ENCODE measurements at places on chromosomes 3 and 15. TPM values are rescaled to one million over a fixed set of nuclear protein-coding genes. Genes with fewer than 3 reads are reported as not detected.

The ECE2 gene
- polyA plus RNA-seq: not detected

The SLC51A gene
- polyA plus RNA-seq: 9.9 TPM

The RNF13 gene
- 33.2 TPM for polyA plus RNA-seq

The ZNF385D gene
- 26.2 TPM for polyA plus RNA-seq

The CAND2 gene
- 59.0 TPM for polyA plus RNA-seq

The RBP2 gene
- 0.32 TPM for polyA plus RNA-seq

The PDZRN3 gene
- 69.6 TPM for polyA plus RNA-seq

The PODXL2 gene
- 5.0 TPM for polyA plus RNA-seq

The PCSK6 gene
- 10.2 TPM for polyA plus RNA-seq

The GOLGA6D gene
- 0.30 TPM for polyA plus RNA-seq

The REC114 gene
- polyA plus RNA-seq: not detected

The LCMT2 gene
- polyA plus RNA-seq: 5.0 TPM

- DNase-seq: peak; percentile 61
Measured at GRCh38 chr15:80932989-80933388, 56.6 kb downstream of the MESD start.

DNA sequence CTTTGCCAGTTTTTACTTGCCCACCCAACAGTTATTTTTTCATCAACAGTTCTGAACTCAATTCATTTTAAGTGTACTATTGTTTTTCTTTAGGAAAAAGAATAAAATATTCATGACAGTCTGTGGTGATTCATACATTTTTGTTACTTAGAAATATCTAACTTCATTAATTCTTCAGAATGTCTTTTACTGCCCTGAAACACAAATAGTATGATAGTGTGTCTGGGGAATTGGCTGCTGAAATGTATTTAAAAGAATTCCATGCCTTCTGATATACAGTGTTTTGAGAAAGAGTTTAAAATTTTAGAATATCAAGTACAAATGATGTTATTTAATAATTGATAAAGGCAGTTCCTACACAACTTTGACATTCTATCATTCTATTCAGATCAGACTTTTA is 854.1 kb downstream of the NAALADL2 start:
- DNase-seq: no peak

DNA sequence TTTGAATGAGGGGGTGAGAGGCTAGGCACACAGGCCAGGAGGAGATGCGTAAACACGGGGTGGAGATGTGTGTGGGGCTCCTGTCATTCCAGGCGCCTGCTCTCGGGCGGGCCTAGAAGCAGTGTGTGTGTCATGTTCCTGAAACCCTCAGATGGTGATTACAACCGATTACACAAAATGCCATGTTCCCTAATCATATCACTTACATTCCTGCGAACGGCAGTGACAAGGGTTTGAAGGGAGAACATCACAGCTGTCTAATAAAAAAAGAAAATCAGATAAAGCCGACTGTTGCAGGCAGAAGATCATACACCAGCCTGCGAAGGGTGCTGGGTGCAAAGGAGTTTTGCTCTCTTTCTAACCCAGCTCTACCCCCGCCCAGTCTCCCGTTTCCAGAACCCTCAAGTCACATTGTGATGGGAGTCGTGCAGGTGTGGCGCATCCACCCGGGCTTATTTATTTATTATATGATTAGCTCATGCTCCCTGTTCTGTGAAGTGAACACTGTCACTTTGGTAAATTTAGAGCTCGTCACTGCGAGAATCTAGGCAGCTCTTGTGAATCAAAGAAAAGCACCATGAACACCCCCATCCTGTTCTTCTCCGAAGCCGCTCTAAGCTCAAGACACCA is 140.3 kb downstream of the NR2F2 start:
- no peak for DNase-seq

DNA sequence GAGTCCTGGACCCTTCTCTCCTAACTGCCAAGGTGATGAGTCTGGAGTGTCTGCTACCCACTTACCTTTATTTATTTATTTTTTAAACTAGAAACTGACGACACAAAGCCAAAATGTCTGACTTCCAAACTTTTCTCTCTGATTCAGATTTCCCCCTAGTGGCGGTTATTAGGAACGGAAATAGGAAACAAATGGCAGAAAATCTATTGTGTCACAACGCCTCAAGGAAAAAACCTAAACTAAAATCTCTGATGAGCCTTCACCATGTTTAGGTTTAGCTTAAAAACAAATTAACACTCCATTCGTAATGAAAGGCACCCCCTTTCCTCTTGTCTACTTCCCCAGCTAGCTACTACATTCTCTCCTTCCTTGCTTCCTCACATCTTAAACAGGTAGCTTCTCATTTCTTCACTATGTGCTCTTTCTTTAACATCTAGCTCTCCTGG is 94.0 kb upstream of the MEX3B start:
- peak; percentile 28 for DNase-seq

- DNase-seq: no peak
Measured at GRCh38 chr15:22908830-22909229, 70.4 kb downstream of the NIPA2 start.

DNA sequence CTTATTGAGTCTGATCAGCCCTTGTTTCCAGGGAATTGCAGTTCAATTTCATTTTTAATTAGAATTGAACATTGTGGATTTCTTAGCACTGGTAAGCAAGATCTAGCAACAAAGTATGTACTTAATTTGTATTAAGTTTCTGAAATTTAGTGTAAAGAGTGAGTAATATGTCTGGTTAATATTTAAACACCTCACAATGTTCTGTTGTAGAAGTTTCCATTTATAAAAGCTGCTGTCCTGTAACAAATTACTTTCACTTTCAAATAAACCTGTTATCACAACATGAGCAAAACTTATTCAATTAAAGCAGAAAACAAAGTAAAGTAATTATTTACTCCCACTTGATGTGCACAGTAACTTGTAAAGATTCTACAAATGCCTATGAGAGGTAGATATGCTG is 448.5 kb downstream of the NAALADL2 start:
- DNase-seq: no peak

DNA sequence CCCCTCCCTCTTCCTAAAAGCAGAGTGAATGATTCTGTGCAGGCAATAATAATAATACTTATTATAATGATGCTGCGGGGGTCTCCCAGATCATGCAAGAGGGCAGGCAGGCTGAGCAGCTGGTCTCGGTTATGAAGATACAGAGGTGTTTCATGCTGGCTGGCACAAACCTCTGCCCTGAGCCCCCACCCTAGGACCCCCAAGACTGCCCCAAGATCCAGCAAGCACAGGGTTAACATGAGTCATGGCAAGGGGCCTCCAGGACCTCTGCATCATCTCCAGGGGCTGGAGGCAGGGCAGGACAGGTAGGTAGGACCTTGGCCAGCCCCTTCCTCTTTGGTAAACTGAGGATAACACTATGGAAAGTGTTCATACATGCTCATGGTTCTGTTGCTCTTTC is 2.7 kb downstream of the MGLL start:
- DNase-seq: no peak

DNA sequence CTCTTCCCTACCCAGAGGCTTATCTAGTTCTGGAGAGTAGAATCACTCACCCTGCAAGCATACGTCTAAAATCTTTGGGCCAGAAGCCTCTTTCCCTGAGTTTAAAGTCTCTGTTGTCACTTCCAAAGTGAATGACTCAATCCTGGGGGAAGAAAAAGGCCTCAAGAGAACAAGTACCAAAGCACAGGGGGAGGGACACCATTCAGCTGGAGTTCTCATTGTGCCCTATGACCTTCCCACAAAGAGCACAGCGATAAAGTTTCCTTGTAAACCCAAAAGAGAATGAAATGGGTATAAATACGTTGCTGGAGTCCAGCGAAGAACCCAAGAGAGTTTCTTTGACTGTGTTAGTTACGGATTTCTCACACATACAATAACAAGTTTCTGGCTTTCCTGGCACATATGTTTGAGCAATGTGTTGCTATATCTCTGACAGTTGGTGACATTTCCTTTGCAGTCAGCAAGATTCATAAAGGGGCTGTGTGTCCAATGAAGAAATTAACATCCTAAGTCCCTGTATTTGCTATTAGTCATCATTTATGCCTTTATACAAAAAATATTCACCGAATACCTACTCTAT is 107.3 kb upstream of the PTPRG start:
- no peak for DNase-seq

DNA sequence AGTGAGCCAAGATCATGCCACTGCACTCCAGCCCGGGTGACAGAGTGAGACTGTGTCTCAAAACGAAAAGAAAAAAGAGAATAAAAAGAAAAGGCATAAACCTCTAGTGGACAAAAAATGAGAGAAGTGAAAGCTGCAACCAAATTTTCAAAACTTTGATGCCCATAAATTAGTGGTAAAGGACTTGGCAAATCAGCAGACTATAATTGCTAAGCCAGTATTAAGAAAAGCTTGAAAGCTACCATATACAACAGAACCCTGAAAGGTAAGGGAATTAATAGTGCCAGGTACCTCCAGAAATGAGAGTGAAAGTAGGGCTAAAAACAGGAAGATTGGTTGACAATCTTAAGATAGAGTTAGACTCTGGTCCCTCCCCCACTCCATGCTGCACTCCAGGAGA is 32.9 kb upstream of the SLC22A13 start:
- DNase-seq: no peak

DNA sequence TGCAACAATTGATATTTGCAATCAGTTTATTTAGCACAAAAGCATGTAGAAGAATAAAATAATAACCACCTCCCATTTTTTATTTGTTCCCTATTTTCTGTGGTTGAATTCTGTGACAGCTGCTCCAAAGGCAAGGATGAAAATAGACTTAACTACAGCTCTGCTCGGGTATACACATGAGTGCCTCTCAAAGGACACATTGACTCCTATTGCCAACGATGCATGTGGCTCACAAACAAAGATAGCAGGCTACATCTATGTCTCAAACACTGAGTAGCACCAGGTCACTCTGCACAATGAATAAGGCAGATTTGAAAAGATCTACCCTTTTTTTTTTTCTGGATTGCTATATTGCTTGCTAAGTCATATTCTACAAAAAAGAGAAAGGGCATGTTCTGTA is 612.9 kb downstream of the ROBO1 start:
- DNase-seq: no peak

DNA sequence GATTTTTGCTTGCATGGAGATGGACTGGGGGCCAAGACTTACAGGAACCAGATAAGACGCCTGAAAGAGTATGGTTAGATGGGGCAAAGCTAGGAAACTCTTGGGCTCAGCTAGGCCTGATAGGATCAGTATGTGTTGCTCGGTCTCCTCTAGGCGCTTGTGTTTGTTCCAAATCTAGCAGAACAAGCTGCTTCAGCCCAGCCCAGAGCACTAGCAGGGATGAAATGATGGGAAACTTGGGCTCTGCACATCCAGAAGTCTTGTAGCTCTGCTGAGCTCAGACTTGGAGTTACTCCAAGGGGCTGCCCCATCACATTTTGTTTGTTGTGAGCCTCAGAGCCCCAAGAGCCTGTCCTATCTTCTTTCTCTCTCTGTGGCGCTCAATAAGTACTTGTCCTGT is 34.7 kb downstream of the FOXL2 start:
- no peak for DNase-seq

- DNase-seq: no peak
Measured at GRCh38 chr3:8532251-8532871, 30.7 kb downstream of the LMCD1 start.

- DNase-seq: peak; percentile 60
Measured at GRCh38 chr3:128170866-128171516, 17.7 kb downstream of the EEFSEC start.

DNA sequence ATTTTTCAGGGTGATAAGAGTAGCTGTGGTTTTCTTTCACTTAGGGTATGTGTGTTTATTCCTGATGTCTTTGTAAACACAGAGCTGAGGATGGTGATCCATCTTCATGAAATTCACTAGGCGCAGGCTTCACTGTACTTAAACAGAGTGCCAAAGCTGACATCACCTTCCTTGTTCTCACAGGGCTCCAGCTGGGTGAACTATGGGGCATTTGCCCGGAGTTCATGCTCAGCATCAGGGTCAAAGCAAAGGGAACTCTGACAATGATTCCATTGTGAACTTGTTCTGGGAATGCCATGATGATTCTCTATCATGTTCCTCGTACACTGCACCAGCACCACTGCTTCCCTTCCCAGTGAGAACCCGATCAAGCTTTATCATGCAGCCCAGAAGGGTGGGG is 184.8 kb upstream of the P2RY1 start:
- no peak for DNase-seq

DNA sequence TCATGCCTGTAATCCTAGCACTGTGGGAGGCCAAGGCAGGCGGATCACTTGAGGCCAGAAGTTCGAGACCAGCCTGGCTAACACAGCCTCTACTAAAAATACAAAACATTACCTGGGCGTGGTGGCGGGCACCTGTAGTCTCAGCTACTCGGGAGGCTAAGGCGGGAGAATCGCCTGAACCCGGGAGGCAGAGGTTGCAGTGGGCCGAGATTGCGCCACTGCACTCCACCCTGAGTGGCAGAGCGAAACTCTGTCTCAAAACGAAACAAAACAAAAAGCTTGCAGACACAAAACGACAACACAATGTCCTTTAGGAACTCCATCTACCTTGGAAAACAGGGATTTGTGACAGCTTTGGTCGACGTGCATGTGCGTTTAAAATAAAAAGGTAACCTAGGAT is 716 bp upstream of the KLHL24 start:
- DNase-seq: no peak

DNA sequence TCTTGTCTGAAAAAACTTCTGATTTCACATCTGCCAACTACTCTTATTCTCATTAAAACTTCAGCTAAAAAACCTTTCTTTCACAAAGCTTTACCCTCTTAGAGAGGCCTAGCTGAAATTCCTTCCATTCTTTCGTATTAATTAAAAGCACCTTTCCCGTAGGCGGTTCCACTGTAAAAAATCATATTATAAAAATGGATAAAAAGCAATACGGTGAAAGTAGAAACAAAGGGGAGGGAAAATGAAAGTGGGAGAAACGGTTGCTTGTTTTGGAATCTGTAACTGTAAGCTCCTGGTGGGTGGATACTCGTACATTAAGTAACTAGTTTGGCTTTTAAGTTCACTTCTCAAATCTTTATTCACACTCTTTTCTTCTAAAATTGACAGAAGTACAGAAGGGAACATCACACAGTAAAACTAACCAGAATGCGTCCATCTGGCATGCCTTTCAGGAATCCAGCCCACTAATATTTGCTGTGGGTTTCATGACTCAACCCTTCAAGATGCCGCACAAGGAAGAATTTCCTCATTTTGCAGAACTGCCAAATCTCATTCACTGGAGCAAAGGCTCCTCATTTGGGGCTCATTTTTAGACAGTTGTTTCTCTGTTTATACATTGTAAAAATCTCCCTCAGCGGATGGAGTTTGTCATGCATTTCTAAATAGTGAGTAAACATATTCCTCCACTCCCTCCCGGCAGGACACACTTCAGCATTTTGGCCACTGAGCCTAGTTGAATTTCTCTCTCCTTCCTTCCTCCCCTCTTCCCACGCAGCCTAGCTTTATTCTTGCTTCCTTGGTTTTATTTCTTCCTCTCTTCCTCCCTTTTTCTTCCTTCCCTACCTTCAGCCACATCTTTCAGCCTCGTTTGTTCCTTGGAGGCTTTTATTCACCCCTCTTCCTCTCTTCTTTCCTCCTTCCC is 419.5 kb upstream of the NAALADL2 start:
- DNase-seq: peak; percentile 83

DNA sequence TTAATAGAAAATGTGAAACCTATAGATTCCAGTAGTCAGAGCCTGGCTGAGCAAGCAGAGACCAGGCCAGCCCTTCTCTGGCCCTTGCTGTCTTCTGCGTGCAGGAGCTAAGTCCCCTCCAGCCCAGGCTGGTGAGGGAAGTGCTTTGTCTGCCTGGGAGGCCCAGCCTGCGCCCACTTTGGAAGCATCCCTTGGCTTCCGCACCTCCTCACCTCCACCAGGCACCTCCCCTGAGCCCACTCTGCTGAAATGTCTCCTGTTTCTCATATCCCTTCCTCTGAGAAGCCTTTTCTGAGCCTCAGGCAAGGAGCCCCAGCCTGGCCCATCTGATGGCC is 45.3 kb downstream of the ALDH1L1 start:
- no peak for DNase-seq

GRCh38 chr3:115663414-115663813 is 40.1 kb downstream of the GAP43 start:
- no peak for DNase-seq

GRCh38 chr3:90102146-90102545 is 994.7 kb downstream of the EPHA3 start:
- DNase-seq: no peak
